GM20000 (cell line): ENCODE measurements at places on chromosomes 1 and 21.
A peak's percentile ranks its signal among the peaks of the same experiment; 100 is the strongest.

DNA sequence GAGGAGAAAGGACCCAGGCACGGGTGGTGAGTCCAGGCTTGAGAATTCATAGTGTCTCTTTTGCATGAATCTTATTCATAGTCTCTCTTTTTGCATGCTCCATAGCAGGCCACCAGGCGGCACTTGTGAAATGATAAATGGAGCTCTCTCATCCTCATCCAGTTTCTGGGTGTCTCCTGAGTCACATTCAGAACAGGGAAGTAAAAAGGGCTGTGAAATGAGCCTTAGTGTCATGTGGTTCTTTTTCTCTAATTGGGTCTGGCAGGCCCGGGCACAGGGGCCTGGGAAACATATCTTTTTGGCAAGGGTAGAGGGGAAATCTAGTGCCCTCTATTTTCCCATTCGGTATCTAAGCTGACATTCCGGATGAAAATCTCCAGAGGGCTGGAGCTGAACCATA lies 19.1 kb upstream of the NCF2 start:
- peak; percentile 45 for DNase-seq

DNA sequence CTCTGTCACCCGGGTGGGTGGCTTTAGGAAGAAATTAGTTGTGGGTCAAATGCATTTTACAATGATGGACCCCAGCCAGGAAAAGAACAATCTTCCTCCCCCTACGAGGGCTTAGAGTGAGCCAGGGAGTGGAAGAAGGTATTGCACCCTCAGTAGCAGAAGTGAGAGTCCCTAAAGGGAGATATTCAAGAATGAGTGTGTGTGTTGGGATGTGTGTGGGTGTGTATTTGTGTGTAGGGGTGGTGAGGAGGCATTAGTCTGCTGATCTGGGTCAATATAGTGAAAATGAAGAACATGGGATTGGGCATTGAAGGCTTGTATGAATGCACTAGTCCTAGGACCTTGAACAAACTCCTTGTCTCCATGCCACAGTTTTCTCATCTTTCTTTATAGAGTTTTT lies 85.2 kb upstream of the RUNX1 start:
- no peak for DNase-seq

DNA sequence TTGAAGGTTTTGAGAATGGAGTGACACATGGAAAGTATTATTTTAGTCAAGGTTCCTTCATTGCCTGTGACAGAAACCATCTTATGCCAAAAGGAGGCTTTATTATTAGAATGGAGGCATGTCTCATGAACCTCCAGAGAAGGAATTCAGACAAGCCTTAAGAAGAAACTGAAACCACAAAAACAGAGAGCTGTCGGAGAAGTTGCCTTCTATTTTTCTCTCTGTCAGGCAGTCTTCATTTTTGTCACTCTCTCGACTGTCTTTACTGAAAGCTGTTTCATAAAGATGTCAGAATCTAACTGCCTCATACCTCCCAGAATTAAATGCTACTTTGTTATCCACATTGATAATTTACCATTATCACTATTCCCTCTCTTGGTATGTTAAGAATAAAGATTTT lies 434.7 kb upstream of the ADGRL4 start:
- DNase-seq, result no peak

DNA sequence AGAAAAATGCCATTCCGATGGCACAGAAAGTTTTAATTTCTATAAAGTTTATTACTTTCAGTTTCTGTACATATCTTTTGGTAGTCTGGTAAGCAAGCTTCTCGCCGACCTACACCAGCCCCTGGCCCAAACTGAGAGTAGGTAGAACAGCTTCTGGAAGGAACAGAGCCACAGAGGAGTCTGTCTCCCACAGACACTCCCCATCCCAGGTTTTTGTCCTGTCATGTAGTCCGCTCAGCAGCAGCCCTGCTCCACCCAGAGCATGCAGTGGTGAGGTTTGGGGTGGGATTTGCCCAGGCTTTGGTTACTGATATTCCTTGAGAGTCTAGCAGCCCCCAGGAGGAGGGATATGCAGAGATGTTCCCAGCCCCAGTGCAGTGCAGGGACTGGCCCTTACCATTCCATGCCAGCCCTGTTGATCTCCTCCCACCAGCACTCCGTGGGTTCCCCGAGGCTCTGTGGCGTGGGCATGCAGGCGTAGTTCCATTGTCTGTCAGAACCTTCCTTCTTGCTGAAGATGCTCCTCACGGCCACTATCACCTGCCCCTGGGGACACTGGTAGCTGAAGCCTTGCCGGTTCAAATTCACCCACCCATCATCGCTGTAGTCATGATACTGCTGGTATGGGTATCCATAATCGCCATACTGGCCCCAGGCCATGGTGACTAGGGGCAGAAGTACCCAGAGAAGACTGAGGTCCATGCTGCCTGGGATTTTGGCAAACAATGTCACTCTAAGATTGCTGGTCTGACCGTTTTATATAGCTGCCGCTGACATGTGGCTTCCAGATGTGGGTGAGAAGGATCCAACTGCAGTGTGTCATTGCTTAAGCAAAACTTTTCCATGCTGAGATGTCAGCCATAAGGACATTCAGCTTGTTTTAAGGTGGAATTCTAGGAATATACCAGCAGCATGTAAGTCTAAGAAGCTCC lies at the start of gene DPT:
Gene DPT (minus strand): TSS at position 734 of the 932 bp plus-strand sequence. CDS start 32 bp downstream, at position 702.
- DNase-seq, result no peak

- DNase-seq, result peak; percentile 17
These were observed 647 bp downstream of the DESI2 start for GRCh38 chr1:244653439-244654107.

- no peak for DNase-seq
These were observed 124.1 kb downstream of the XCL2 start for GRCh38 chr1:168419736-168420135.

GRCh38 chr1:216303690-216304089 lies 119.6 kb downstream of the USH2A start:
- no peak for DNase-seq
